ENCODE measurements at places on chromosomes 16 and 17.

DNA sequence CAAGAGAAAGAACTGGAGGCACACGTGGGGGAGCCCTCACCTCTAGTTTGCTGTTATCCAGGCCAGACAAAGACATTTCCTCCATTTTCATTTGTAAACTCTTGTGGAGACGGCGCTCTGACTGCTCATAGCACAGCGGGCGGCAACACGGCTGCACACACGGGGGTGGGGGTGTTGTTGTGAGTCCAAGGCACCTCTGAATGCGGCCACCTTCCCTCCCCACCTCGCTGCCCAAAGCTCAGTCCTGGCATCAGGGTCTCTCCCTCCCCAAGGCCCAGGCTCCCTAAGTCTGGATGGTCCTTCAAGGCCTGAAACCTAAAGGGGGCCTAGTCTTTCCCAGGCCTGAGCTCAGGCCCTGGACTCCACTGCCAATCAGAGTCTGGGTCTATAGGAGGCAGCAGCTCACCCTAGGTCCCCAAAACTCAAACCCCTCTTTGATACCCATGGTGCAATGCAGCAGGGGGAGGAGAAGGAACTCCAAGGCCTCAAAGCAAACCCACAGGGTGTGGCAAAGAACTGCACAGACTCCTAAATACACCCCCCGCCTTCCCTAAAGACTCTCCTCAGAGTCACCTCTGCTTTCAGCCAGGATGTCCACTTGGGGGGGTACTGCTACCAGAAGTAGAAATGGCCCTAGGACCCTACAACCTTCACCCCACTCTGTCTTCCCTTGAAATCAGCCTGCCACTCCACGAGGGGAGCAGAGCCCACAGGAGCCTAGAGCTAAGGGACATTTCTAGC is 1.5 kb downstream of the ATXN7L3 start:
- DNase-seq = no peak

GRCh38 chr17:75893305-75894048 is 3.3 kb downstream of the TRIM65 start:
- no peak for DNase-seq

DNA sequence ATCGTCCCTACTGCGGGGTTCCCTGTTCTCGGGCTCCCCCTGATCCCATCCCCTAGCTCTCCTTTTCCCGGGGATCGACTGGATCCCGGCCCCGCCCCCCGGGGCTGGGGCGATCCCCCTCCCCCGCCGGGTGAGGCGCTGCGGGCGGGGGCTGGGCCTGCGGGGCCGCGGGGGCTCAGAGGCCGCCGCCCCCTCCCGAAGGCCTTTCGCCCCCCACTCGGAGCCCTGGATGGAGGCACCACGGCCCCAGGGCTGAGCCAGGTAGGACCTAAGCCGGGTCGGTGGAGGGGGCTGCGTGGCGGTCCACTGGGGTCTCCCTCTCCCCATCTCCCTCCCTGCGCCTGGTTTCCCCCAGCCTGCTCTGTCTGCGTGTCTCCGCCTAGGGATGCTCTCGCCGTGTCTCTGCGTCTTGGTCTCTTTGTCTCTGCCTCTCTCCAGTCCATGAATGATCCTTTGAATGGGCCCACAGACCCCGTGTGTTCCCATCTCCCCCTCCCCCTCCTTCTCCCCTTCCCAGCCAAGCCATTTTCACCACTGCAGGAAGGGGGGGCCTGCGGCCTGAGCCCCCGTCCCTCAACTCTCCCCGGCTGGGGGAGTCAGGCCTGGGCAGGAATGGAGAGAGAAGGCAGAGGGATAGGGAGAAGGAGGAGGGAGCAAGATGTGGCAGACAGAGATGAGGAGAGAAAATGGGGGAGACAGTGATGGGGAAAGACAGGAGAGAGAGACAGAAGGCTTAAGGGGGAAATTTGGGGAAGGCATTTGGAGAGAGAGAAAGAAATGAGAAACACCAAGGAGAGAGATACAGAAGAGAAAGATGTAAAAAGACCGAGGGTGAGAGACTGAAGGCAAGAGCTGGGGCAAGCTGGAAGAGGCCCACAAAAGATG is 1.7 kb upstream of the TMEM256 start:
- no peak for DNase-seq

DNA sequence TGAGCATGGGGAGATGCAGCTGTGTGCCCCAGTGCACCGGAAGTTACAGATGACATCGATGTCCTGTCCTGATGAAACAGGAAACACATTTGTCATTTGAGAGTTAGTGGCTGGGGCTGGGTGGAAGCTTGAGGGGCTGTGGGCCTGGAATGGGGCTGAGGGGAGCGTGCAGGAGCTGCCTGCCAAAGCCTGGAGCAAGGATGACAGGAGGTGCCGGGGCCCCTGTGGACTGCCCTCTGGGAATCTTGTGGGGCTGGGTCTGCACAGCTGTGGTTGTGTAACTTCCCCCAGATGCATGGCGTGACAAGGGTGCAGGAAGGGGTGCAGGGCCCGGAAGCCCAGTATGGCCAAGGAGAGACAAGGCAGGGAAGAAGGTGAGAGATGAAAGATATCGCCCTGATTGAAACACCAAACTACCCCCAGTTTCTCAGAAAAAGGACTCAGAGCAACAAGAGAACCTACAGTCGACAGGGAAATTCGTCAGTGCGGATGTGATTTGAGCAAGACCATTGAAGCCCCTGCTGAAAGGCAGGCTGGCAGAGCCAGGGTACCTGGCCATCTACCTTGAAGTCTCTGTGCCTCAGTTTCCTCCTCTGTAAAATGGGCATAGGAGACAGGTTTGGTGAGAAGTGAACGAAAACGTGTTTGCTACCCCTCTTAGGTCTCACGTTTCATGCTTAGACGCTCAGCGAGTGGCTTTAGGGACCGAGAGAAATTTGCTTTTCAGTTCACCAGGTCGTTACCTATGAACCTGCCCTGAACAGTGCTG is 8.8 kb downstream of the MMP25 start:
- no peak for DNase-seq

GRCh38 chr16:48204825-48205151 is 39.3 kb upstream of the LONP2 start:
- no peak for DNase-seq

DNA sequence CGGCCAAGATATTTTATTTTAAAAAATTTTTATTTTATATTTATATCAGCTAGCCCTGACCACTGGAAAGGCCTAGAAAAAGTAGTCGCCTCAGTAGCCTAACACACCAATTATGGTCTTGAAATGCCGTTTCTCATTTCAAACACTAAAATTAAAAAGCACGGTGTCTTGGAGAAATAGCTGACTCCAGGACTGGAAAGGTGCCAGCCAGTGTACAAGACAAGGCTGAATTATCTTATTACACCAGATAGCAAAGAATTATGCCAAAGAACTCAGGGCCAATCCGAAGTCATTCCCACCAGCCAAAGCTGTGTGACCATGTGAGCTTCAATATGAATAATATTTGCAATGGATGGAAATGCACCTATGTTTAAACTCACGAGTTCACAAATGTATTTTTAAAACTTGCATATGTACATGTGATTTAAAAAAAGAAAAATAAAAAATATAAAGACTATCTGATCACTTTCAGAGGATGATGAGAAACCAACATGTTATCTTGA is 19.9 kb upstream of the ATP2C2 start:
- no peak for DNase-seq

DNA sequence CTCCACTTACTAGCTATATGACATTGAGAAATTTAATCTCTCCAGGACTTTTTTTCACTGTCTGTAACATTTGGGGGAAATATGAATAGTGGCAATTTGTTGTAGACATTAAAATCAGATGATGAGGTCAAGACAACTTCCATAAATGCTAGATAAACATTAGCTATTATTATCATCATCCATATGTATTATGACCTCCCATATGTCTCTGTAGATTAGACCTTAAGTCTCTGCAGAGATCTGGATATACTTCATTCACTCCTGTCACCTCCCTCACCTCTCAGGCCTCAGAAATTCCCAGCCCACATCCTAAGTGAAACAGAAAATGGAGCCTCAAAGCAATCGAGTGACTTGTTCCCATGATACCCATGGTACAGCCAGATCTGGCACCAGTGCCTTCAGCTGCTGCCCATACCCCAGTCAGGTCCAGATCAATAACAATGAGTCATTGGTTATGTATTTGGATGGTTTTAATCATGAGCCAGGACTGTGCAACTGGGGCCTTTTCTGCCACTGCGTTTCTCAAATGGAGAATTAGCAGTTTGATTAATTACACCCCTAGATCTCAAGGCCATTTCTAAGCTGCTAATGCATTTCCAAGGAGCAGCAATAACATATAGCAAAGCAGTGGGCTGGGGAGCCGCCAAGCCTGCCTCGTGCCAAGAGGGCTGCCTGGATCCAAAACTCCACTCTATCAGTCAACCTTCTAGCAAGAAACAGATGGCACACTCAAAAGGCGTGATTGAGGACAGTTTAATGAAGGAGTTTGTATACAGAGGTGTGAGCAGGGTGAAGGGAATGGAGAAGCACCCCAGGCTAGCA is 2.6 kb upstream of the FDXR start:
- DNase-seq = no peak

Measured in stimulated activated CD4-positive, alpha-beta T cell treated with anti-CD3 and anti-CD28 coated beads, Interleukin-12 subunit alpha, Interleukin-12 subunit beta, amount 100 ng/mL, for 4 hours (primary cell).